ENCODE measurements at places on chromosomes 3 and 15.

DNA sequence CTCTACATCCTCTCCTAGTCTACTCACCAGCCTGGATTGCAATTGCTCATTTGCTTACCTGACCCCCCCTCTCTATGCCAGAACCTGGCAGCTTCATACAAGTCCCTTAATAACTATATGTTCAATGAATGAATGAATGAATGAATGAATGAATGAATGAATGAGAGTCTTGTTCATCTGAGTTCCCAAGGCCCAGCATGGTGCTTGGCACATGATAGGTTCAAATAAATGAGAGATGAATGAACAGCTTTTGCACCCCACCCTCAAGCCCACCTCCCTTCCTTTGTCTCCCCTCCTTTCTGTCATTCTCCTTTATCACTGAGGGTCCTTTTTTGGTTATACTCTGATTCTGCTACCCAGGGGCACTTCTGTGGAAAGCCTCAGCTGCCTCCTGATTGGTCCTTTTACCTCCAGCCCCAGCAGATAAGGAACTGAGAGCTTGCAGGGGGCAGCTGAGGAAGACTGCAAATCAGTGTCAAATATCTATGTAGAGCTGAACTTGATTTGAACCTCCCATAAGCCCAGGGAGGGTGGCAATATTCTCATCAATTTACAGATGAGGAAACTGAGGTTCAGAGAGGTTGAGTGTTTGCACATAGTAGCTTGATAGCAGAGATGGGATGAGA is 54.1 kb upstream of the CHRNB4 start:
- DNase-seq: no peak

- DNase-seq: no peak
Measured at GRCh38 chr15:91921188-91921842, 67.8 kb downstream of the SLCO3A1 start.

GRCh38 chr15:97745481-97746071 is 214.9 kb upstream of the ARRDC4 start:
- DNase-seq: no peak

DNA sequence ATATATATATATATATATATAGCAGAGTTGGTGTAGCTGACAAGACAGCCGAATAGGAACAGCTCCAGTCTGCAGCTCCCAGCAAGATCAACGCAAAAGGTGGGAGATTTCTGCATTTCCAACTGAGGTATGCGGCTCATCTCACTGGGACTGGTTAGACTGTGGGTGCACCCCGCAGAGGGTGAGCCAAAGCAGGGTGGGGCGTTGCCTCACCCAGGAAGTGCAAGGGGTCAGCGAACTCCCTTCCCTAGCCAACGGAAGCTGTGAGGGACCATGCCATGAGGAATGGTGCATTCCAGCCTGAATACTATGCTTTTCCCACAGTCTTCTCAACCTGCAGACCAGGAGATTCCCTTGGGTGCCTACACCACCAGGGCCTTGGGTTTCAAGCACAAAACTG is 81.7 kb upstream of the ST3GAL6 start:
- DNase-seq: no peak

DNA sequence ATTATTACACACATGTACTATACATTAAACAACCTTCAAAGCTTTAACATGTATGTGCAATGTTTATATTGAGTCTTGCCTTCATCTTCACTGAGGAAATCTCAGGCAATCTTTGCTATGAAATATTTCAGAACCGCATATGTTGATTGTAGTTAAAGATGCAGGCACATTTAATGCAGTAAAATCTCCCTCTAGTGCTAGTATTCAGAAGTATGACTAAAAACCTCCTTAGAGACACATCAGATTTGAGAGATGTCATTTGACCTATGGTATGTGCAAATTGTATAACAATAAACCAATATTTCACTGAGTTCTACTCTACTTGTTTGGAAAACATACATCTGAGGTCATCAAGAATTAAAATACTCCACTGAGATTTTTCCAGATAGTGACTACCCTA is 123.8 kb upstream of the C15orf61 start:
- DNase-seq: no peak

GRCh38 chr3:116077557-116077956 is 367.7 kb downstream of the LSAMP start:
- DNase-seq: no peak

- peak; percentile 78 for DNase-seq
Measured at GRCh38 chr15:52295421-52296001, at the start of gene MYO5C. Gene MYO5C, minus strand, starts transcription at chr15:52295804. Its CDS starts 168 bp downstream, at chr15:52295636.

DNA sequence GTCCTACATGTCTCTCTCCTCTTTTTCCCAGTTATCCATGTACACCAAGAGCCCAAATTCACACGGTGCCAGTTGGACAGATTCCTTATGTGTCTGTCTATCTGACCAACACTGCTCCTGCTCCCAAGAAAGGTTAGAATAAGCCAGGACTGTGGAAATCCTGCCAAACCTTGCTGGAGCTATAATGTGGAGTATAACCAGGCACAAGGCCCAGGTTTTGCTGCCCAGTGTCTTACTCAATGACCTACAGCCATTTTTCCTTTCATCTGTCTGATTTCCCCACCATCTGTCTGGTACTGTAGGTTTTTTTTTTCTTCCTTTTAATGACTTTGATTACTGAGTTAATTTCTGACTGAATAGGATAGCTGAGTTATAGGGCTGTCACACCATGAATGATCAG is 26.5 kb upstream of the MINDY4B start:
- no peak for DNase-seq

DNA sequence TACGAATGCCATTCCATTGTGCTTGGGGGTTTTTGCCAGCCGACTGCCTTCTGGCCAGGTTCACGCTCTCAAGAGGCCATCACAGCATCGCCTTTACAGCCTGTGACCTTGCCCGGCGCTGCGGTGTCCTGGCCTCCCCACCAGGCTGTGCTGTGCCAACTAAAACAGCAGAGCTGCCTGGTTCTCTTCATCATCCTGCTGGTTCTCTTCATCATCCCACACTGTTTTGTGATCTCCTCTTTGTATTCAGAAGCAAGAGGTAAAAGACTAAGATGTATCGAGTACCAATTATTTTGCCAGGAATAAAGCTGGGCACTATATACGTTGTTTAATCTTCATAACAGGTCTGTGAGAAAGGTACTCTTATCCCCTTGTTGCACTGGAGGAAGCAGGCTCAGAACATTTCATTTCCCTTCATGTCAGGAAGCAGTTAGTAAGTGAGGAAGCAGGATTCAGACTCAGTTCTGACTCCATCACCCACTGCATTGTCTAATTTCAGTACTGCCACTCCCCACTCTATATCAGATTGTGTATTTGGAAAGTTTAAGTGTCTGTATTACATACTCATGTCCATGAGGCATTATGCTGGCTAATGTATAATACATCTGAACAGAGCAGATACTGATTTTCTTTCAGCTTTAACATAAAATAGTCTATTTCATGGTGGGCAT is 92.7 kb downstream of the LRRC28 start:
- no peak for DNase-seq

DNA sequence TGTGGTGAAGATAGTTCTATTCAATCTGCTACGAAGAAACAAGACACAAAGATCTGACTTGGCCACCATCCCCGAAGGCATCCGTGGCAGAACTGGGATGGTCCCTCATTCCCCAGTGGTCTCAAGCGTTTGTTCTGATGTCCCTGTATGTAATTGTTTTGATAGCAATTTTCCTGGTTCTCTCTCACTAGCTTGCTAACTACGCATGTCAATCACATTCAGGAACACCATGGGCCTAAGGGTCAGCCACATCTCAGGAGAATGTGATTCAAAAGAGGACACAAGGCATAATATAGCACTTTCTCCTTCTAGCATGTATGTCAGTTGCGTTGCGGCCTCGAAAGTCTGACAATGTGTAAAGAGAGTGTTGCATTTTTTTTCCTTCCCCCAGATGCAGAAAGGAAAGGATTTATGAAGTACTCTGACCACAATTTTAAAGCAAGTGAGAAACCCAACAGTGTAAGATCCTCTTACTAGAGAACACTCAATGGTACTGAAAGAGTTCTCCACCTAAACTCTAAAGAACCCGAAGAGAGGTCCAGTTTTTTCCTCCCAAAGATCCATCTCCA is 32.0 kb upstream of the TCF12 start:
- DNase-seq: no peak

DNA sequence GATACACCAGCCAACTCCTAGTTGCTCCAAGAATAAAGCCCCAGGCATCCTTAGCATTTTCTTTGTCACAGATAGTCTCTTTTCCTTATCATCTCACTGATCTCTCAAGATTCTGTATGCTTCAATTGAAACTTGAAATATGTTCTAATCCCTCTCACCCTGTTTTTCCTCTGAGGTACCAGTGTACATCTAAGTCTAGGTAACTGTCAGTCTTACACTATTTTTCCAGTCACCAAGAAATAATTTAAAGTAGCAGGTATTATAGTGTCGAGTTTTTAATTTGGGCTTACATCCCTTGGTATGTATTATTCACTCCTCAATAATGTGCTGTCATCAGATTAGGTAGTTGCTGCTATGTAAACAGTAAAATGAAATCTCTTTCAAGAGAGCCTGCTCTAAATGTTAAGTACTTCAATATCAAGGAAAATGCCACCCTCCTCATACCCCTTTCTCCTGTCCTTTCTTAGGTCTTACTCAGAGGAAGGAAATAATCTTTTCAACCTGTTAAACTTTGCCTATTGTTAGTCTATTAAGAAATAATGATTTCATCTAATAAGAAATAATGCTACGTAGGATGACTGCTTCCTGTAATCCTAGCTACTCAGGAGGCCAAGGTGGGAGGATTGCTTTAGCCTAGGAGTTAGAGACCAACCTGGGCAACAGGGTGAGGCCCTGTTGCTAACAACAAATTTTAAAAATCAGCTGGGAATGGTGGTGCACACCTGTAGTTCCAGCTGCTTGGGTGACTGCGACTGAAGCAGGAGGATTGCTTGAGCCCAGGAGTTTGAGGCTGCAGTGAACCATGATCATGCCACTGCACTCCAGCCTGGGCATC is 39.8 kb downstream of the TSC22D2 start:
- DNase-seq: no peak

Measured in mesothelial cell of epicardium (in vitro differentiated cells).